ENCODE measurements at places on chromosomes 12 and 14.

DNA sequence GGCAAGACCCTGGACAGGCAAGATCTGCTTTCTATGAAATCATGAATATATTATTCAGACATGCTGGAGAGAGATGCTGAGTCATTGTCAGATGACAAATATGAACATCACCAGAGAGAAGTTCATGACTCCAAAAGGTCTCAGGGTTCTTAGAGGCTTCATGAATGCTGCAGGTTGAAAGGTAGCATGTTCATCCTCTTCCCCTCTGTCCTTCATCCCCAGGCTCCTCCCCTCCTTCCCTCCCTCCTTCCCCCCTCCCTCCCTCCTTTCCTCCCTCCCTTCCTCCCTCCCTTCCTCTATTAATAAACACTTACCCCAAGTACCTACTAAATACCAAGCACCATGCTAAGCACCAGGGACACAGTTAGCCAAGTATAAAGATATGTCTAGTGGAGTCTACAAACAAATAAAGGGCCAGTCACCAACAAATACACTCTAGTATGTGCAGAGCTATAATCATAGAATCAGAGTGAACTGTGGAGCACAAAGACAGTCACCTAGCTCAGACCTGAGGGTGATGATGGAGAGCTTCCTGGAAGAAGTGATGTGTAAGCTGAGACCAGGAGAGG is 46.2 kb downstream of the RPH3A start:
- no peak for DNase-seq

- DNase-seq = no peak
Observed at GRCh38 chr14:67984274-67984673, 164.7 kb downstream of the RAD51B start.

GRCh38 chr12:41719214-41719613 is 425.5 kb downstream of the GXYLT1 start:
- no peak for DNase-seq

DNA sequence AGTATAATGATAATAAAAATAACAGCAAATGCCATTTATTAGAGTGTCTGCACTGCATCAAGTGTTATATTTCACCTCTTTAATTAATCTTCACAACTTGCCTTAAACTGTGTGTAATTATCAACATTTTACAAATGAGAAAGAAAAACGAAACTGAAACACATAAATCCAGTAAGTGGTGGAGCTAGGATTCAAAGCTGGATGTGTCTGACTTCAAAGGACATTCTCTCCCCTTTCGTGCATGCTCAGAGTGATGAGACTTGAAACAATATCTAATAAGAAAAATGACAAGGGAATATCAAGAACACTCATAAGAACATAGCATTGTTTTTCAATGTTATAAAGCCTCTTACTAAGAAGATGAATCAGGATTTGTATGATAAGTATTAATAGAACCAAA is 78.8 kb downstream of the DUSP6 start:
- DNase-seq = no peak

DNA sequence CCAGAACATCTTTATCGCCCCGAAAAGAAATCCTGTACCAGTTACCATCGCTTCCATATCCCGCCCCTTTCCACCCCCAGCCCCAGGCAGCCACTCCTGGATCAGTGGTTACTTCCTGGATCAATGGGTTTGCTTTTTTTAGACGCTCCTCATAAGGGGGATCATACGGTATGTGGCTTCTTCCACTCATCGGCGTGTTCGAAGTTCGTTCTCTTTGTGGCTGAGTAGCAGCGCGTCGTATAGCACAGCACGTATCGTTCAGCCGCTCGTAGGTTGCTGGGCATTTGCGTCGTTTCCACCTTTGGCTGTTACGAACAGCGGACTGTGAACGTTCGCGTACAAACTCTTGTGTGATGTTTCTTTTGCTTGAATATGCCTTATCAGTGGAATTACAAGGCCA is 1.8 kb downstream of the NOC4L start:
- DNase-seq = no peak

GRCh38 chr12:65311260-65311659 is 32.8 kb downstream of the MSRB3 start:
- DNase-seq = no peak

- DNase-seq = no peak
Observed at GRCh38 chr12:111310076-111310870, 58.6 kb downstream of the PHETA1 start.

All from retina (tissue), 1 donor.